ENCODE measurements at places on chromosomes 2 and 18. TPM values are rescaled to one million over a fixed set of nuclear protein-coding genes. Genes with fewer than 3 reads are reported as not detected.

DNA sequence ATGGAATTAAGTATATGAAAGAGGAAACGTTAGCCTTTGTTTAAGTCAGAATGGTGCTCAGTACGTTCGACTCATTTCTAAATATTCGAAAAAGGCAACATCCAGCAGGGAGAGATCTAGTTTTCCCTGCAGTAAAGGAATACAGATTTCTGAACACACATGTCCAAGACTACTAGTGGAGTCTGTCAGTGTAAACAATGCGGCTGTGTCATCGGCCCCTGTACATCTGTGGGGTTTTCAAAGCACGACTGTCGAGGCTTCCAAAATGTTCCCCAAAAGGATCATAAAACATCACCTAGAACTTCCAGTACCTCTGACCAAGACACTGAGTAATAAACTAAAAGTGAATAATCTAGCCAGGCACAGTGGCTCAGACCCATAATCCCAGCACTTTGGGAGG is 112.8 kb downstream of the ZNF516 start:
- H3K27me3 ChIP-seq, result no peaks in the 10 kb centered on the region
- H3K4me3 ChIP-seq, result no peak overlapping the region
- no peaks in the 10 kb centered on the region for H3K36me3 ChIP-seq
- no peak overlapping the region for H3K27ac ChIP-seq
- no peaks in the 10 kb centered on the region for H3K4me1 ChIP-seq

DNA sequence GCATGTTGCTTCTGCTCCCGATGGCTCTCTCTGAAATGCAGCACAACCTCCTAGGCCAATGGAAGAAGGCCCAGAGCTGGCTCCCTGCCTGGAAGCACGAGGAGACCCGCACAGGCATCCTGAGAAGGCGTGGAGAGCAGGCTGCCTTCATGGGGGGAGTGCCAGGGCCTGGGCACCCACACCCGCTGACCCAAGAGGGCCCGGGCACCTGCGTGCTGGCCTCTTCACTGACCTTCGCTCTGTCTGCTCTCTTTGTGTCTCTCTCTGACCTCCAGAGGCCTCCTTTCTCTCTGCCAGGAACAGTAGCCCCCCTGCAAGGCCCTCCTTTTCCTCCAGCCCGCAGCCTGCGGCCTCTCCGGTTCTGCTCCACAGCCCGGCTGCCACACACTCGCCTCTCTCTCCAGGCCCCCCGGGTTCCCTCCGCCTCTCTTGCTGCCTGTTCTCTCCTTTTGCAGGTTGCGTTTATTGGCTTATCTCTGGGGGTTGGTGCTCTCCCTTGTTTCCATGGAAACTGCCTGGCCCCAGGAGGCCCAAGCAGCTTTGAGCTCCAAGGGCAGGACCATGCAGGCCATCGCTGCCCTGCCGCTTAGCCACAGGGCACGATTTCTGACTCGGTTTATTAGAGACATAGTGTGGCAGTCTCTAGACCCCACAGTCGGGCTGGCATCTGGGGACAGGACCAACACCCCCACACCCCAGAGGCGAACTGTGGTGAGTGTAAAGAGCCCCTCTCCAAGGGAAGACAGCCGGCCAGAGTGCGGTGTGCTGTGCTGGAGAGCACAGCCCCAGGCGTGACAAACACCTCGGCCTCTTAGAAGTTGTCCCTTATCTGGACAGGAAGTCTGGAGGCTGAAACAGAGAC is 1.7 kb downstream of the MZT2B start:
- H3K27me3 ChIP-seq, result no peaks in the 10 kb centered on the region
- H3K4me3 ChIP-seq, result no peak overlapping the region
- DNase-seq, result peak; percentile 7

DNA sequence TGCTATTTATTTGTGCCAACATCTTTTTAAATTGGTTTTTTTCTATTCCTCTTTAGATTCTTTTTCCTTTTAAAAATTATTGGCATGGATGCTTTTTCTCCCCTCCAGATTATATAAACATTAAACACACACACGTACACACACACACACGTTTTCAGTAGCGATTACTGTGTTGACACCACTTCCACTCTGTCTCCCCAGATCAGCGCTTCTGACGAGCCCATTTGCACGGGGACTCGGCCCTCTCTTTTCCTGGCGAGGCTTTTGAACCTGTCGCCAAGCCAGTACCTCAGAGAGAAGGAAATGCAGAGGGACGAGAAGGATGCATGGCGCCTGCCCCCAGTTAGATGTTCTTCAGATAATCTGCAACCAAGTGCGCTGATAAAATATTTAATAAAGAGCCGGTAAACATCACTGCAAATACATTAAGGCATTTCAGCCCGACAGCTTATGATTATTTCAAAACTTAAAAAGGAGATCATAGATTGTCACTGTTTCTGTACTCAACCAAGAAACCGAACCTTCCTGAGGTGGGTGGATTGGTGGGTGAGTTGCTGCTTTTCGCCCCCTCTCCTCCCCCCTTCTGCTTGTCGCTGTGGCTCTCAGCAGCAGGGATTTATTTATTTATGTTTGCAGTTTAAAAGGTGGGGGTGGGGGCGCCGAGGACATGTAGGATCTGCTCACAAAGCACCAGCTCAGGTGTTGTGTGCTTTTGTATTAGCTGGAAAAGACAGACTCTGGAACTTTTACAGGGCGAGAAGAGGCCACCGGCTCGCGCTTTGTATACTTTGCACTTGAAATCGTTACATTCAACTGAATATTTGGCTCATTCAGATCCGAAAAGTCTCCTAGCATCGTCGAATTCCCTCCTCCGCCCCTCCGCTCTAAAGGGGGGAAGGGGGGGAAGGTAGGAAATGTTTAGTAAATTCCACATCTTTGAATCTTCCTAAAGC is 787 bp upstream of the TBR1 start:
- no peak overlapping the region for H3K27ac ChIP-seq
- H3K36me3 ChIP-seq, result no peaks in the 10 kb centered on the region
- DNase-seq, result no peak
- H3K4me3 ChIP-seq, result no peak overlapping the region

The ARHGAP15 gene
- total RNA-seq, result 1.3 TPM

The SPP2 gene
- not detected for total RNA-seq

Data from body of pancreas (tissue), 4 donors.